ENCODE measurements at places on chromosomes 16 and 17. TPM values are rescaled to one million over a fixed set of nuclear protein-coding genes. Genes with fewer than 3 reads are reported as not detected.
A peak's percentile ranks its signal among the peaks of the same experiment; 100 is the strongest.

The WRAP53 gene
- total RNA-seq = 10.2 TPM

DNA sequence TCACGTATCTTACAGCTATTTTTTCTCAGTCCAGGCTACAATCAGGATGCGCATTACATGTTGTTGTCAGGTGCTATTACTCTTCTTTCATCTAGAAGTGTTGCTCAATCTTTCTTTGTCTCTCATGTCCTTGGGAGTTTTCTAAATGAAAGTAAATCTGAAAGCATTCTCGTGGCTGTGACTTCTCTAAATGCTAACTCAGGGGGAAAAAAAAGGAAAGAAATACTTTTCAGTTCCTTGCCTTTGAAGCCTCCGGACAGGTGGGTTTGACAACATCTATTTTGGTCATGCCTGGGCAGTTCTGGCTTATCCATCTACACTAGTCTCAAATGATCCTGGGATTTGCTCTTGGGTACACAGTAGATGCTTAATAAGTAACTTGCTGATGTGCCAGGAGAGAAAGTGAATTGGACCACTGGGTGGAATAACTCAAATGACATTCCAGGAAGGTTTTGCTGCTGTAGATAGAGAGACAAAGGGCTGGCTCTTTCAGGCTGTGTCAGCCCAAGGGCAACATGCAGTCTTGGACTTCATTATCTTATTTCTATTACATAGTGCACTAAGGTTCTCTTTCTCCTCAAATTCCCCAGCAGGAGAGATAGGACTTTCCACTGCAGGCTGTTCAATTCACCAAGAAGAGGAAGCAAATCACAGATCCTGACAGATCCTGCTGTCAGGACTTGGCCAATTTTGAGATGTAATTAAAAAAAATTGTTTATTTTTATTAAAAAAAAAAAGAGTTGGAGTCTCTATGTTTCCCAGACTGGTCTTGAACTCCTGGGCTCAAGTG lies 63.6 kb upstream of the NFAT5 start:
- H3K27me3 ChIP-seq = no peaks in the 10 kb centered on the region
- no peaks in the 10 kb centered on the region for H3K36me3 ChIP-seq
- peaks cover 7% of the 10 kb centered on the region for H3K4me1 ChIP-seq

- H3K4me1 ChIP-seq = peaks cover 58% of the 10 kb centered on the region
- H3K4me3 ChIP-seq = peak overlapping the region; percentile 41
- H3K36me3 ChIP-seq = peaks cover 3% of the 10 kb centered on the region
- no peak for DNase-seq
- H3K27me3 ChIP-seq = no peaks in the 10 kb centered on the region
Measured at GRCh38 chr17:77383613-77384608, 243.1 kb downstream of the SEC14L1 start.

The NCOR1 gene
- 122 TPM for total RNA-seq

Data from type B pancreatic cell (in vitro differentiated cells).